ENCODE measurements at places on chromosomes 5 and 9. TPM values are rescaled to one million over a fixed set of nuclear protein-coding genes. Genes with fewer than 3 reads are reported as not detected.

GRCh38 chr5:57007344-57007743 lies 55.4 kb upstream of the MIER3 start:
- DNase-seq = no peak

GRCh38 chr9:72361217-72361616 lies 3.8 kb downstream of the ZFAND5 start:
- DNase-seq = no peak

- DNase-seq = no peak
These were observed 6.5 kb downstream of the ZNF462 start for GRCh38 chr9:106869458-106869857.

DNA sequence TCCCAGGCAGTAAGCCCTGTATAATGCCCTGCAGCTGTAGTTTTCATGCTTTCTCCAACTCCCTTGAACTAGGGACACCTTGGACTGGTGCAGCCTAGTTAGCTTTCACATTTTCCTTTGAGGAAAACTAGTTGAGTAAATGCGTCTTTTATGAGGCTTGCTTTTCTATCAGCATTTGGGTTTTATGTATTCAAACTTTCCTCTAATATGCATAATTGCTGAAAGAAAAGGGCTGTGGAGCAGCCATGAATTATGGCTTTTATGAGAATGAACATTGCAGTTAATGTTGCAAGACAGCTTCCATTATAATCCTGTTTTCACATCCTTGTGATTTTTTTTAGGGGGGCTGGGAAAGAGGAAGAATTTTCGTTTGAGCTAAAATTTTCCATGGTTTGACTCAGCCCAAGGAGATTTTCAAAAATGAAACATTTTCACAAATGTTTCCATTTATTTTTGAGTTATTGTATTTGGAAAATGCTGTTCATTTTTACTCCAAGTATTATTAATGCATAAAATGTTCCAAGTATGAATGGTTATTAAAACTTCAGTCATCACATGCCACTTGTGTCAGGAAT lies 57.9 kb upstream of the PPP3R2 start:
- DNase-seq = no peak

SLC9A3 gene
- 51.4 TPM for polyA plus RNA-seq

DNA sequence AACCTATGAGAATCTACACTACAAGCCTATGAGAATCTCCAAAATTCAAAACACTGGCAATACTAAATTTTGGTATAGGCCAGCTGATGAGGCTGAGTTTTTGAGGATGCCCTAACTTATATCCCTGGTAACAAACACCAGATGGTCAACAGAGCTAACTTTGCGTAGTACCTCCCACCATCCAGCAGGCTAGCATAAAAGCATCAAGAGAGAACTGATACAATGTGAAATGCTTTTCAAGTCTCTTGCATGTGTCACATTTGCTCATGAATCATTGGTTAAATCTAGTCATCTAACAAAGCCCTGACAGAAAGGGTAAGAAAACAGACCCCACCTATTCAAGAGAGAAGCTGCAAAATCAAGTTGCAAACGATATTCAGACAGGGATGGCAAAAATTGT lies 1609.7 kb upstream of the CDH9 start:
- no peak for DNase-seq

DNA sequence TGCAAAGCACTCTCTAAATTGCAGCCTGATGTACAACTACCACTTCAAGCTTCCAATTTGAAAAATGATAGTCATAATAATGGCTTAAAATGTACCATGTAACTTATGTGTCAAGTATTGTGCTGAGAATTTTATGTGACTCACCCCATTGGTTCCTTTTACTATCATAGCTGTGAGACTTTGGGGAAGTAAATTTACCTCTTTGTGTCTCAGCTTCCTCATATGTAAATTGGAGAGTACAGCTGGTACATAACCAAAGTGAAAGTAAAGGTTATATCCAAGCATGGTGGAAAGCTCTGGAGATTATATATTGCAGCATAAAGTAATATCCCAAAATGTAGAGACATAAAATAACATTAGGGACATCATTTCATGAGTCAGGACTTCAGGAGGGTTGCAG lies 2200.4 kb upstream of the C9orf72 start:
- no peak for DNase-seq

DNA sequence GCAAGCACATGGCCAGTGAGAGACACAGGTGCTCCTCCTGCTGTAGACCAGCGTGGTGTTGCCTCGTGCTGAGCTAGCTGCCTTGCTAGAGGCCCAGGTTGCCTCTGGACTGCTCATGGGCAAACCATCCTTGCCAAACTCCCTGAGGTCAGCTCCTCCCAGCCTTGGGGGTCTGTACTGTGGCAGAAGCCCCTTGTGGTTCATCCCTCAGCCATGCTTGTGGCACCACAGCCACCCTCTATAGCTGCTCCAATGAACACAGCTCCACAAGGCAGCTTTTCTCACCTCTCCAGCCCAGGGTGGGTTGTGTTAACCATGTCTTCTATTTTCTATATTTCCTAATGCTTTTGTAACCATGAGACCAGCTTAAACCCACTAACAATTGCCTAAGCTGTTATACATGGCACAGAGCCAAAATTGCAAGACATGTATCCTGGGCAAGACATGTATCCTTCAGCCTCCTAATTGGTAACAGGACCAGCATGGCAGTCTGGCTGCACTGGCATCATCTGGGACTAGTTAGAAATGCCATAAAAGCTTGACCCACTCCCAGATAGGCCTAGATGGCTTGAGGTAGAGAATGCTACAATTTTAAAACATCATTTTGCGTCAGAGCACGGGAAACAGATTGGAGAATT lies 183.1 kb upstream of the S1PR3 start:
- DNase-seq = no peak

DNA sequence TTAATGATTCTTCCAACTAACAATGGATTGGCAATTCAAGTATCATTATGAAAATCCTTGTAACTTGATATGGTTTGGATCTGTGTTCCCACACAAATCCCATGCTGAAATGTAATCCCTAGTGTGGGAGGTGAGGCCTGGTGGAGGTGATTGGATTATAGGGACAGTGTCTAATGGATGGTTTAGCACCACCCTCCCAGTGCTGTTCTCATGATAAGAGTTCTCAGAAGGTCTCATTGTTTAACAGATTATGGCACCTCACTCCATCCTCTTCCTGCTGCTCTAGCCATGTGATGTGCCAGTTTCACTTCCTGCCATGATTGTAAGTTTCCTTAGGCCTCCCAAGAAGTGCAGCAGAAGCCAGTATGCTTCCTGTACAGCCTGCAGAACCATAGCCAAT lies 1116.2 kb upstream of the EDIL3 start:
- DNase-seq = no peak

RABEPK gene
- polyA plus RNA-seq = 20.5 TPM

DNA sequence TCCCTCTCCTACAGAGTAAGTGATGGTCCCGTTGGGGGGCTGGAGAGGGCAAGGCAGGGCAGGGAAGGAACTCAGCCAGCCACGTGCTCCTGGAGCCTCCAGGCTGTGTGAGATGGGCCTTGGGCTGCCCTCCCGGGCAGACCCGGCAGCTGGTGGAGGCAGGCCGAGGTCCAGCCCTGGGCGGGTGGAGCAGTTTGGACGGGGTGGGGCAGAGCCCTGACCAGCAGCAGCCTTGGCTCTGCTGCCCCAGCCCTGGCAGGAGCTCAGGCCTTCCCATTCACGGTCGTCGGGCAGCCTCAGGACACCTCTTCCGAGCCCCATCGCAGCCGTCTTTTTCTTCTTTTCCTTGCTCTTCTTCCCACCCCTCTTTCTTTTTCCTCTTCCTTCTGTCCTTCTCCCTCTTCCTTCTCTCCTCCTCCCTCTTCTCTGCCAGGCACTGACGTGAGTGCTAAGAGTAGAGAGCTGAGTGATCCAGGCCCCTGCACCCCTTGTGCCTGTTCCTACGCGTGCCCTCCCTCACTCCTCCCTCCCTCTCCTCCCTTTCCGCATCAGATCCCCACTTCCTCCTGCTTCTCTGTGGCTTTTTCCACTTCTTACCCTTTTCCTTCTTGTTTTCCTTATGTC lies 42.8 kb downstream of the AMBP start:
- no peak for DNase-seq

- DNase-seq = no peak
These were observed 45.4 kb downstream of the HACD4 start for GRCh38 chr9:20985851-20986600.

GRCh38 chr9:98580956-98581355 lies 127.8 kb downstream of the GABBR2 start:
- no peak for DNase-seq

FGD3 gene
- 5.1 TPM for polyA plus RNA-seq

DNA sequence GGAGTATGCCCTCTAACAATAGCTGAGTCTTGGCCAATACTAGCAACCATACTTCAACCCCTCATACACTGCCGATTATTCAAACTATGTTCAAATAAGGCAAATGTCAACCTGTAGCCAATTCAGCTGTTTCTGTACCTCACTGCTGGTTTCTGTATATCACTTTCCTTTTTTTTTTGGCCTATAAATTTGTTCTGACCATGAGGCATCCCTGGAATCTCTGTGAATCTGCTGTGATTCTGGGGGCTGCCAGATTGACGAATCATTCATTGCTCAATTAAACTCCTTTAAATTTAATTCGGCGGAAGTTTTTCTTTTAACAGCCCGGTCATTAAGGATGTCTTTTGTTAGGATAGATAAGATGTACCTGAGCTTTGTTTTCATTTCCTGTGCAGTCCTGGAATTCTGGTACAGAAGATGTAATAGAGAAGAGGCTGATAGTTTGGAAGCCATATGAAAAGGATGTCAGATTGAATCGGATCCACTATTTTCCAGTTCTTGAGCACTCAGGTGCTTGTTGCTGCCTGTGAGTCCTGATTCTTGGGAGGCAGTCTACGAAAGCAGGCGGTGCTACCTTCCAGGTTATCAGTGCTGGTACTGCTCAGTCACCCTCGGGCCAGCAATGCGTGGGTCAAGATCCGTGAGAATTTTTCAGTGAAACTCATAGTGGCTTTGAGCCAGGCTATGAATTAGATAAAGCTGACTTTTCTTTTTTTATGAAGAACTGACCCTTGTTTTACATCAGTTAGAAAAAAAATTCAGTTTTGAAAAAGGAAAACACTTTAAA lies 106.2 kb upstream of the TUT7 start:
- no peak for DNase-seq

DNA sequence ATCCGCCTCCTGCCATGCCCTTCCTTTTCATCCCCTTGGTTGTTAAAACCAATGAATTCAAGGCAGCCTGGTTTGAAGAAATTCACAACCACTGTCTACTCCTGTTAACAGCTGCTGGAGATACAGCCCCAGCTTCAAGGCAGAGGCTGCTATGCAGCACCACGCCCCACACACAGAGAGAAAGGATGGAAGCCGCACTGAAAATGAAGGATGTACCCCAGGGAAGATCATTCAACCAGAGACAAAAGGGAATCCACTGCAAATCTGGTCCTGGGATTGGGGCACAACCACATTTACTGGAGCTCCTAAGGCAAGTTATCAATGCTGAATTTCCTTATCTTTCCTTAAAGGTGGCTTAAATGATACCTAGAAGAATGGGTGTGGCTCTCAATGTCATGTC lies 58.7 kb downstream of the DPYSL3 start:
- DNase-seq = no peak

SLCO6A1 gene
- polyA plus RNA-seq = not detected

OLFML2A gene
- polyA plus RNA-seq = 20.6 TPM

DNA sequence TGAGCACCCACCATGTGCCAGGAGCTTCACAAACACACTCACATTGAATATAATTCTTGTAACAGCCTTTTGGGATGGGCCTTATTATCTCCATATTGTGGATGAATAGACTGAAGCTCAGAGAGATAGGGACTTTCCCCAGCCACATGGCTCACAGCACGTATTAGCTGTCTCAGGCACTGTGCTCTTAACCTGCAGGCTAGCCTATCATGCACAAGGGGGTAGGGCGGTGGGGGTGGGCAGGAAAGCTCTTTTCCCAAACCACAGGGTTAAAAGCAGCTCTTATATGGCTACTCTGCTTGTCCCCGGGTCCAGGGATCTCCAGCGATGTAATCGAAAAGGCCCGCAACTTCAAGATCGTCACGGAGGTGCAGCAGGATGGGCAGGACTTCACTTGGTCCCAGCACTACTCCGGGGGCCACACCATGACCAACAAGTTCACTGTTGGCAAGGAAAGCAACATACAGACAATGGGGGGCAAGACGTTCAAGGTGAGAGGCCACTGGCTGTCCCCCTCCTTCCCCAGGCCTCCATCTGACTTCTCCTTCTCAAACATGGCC lies 2.6 kb downstream of the FABP6 start:
- DNase-seq = no peak

Data from left renal cortex interstitium (tissue), 4 donors.